Spinal cord (tissue), 10 donors: ENCODE measurements at places on chromosomes 3 and 15.

DNA sequence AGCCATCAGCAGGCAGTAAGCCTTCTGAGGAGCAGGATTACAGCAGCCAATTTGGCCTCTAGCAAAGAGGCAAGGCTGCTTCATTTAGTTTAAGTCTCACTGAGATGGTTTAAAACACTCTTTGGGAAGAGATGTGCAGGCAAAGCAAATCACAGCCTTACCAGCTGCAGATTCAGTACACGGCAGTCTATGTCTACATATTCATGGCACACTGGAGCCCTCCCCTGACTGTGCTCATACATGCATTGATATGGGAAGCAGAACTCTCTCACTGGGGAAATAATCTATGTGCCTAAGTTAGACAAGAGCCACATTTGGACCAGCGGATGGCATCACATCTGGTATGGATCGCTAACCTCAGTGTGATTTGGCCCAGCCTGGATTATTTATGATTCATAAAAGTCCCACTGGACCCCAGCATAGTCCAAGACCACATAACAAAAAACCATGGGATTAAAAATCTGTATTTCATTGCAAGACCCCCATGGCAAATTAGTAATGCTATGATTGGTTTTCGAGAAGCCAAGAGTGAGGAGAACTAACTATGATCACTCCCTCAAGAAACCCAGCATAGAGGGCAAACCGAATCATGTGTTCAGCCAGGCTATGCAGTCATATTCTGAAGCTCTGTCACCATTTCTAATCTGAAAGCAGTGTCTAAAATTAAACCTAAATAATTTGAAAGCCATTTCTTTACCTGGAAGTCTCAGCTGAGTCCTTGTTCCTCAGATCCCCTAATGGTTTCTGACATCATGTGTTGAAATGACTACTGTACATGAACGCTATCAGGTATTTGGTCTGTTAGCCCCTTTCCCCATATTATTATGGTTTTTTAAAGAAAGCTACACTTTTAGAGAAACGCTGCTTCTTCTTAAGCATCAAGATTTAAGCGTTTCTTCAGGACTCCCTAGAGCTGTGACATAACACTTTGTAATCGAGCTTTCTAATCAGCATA lies 1.2 kb downstream of the PRICKLE2 start:
- no peak for DNase-seq

- DNase-seq, result no peak
These were observed 497.2 kb downstream of the IGSF11 start for GRCh38 chr3:118537454-118537853.

- DNase-seq, result no peak
These were observed 8.3 kb downstream of the GPR156 start for GRCh38 chr3:120276767-120277166.

DNA sequence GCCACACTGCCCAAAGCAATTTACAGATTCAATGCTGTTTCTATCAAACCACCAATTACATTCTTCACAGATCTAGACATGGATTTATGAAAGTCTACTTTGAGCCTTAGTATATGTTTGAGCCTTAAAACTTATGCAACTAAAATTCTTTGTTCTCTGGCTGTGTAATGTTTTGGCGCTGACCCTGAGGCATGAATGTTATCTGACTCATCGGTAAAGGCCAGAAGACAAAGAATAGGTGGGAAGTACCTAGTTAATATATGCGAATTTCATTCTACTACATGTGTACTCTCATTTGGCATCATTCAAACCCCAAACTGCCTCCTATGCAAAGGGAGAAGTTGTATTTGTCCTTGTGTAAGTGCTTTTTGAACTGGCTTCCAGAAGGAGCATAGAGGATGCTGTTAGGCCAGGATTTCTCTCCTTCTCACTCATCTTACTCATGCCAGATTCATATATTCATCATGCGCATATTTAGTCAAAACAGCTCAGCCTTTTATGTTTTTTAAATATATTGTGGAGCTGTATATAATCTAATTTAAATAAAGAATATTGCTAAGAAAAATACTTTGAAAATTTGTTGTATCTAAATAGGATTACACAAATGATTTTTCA lies 204.2 kb downstream of the NFKBIZ start:
- DNase-seq, result no peak

DNA sequence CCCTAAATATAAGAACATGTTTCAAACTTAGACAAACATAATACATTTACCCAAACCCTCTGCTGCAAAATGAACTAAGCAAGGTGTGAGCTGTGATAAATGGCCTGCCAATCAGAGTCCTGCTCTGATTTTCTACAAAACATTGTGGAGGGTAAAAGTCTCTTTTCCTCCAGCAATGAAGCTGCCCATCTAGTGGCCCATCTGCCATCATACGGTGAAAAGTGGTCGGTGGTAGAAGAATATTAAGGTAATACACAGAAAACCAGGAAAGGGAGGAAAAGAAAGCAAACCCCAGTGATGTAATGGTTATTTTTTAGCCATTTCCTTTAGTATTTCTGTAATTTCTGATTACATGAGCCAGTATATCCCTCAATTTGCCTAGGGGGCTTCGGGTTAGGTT lies 838.1 kb downstream of the TBL1XR1 start:
- DNase-seq, result no peak

DNA sequence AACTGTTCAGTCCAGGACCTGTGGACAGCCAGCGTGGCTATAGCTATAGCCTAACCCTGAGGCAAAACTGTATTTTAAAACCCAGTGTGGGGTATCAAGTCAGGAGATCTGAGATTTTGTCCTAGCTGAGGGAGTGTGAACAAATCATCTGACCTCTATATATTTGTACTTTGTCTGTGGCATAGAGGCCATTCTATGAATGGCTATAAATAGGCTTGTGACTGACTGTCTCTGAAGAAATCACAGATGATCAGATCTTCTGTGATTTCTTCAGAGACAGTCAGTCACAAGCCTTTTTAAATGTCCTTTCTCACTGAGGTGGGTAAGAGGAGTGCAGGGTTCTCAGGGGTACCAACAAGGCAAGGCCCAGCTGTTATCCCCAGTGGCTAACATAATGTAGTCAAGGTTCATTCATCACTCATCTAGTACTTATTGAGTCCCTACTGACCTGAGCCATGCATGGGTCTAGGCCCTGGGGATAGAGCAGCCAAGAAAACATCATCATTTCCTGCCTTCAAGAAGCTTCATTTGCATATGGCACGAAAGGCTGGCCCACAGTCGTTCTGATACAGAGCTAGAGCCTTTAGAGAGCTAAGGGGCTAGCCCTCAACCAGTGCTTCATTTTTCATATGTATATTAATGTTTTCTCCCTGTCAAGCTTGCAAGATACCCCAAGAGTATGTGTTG lies 53.3 kb downstream of the TIPARP start:
- no peak for DNase-seq

GRCh38 chr3:105598042-105598796 lies 231.5 kb downstream of the ALCAM start:
- DNase-seq, result no peak

- no peak for DNase-seq
These were observed 5.6 kb downstream of the CLSTN2 start for GRCh38 chr3:139940622-139941021.

GRCh38 chr15:60839510-60840211 lies 360.7 kb upstream of the ICE2 start:
- DNase-seq, result no peak

- no peak for DNase-seq
These were observed 1.1 kb downstream of the FANCD2OS start for GRCh38 chr3:10106919-10107318.

GRCh38 chr15:50066202-50066601 lies 52.8 kb downstream of the ATP8B4 start:
- DNase-seq, result no peak

GRCh38 chr3:142596726-142597088 lies 514 bp downstream of the PLS1 start:
- DNase-seq, result no peak

- no peak for DNase-seq
These were observed 2.7 kb upstream of the NR2E3 start for GRCh38 chr15:71807691-71808091.

- no peak for DNase-seq
These were observed 137.7 kb downstream of the CHSY1 start for GRCh38 chr15:101114166-101114565.

- DNase-seq, result peak; percentile 65
These were observed 230.4 kb upstream of the CHRM5 start for GRCh38 chr15:33737687-33738601.

- no peak for DNase-seq
These were observed 23.3 kb upstream of the NFKBIZ start for GRCh38 chr3:101825904-101826445.

DNA sequence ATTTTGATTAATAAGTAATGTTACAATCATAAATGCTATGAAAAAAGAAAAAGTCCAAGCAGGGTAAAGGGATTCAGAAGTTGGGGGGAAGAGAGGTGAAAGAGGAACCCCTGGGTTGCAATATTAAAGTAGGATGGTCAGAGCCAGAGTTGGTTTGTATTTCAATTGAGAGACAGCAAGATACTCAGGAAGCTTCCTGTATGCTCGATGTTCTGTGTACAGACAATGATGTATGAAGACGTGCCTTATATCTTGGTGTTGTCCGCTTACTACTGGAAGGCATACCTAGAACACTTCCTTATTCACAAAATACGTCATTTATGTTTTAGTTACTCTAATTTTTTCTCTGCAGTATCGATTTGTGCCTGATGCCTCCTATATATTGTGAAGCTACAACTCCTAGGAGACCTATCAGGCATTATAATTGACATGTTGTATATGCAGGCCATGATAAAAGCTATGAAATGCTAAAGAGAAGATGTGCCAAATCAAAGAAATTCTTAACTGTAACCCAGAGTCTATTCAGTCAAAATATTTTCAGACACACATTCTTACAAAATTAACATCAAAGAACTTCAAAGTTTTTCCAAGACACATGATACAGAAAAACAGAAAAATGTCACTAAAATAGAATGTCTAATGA lies 87.5 kb downstream of the TBL1XR1 start:
- DNase-seq, result no peak

DNA sequence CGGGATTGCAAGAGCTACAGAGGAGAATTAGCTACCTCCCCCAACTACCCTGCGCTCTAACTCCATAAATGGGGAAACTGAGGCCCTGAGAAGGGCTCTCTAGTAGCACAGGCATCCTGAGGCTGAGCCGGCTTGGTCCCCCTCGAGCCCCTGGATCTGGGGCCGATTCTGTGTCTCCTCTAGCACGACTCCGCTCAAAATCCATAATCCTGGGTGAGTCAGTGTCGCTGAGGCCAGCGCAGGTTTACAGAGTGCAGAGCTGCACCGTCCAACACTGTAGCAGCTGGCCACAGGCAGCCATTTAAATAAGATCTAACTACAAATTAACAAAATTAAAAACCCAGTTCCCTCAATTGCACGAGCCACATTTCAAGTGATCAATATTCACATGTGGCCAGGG lies 10.8 kb downstream of the GATA2 start:
- DNase-seq, result no peak

DNA sequence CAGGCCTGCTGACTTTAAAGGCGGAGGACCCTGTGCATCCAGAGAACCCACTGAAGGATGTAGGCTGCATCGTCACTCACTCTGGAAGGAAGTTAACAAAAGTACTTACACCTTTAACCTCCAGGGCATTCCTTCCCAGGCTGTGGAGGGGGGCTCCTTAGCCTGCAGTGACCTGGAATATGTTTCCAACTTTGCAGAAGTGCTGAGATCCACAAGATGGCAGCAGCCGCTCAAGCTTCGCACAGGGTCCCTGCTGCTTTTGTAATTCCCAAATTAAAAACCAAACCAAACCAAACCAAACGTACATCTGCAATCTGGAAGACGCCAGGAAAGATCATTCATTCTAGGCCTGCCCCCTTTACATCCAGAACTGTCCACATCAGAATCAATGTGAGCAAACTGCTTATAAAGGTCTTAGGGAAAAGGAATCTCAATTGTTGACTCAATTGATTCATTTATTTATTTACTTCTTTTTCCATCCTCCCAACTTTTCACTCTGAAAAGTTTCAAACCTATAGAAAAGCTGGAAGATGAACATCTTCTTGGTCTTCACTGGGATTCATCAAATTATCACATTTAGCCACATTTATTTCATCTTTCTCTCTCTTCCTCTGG lies 70.5 kb upstream of the KLHL25 start:
- peak; percentile 61 for DNase-seq

DNA sequence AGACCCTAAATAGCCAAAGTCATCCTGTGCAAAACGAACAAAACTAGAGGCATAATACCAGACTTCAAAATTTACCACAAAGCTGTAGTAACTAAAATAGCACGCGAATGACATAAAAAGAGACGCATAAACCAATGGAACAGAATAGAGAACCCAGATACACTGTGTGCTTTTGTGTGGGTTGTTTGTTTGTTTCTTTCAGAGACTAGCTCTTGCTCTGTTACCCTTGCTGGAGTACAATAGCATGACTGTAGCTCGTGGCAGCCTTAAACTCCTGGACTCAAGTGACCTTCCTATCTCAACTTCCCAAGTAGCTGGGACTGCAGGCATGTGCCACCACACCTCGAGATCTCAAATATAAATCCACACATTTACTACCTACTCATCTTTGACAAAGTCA lies 1314.6 kb upstream of the GBE1 start:
- DNase-seq, result no peak

- no peak for DNase-seq
These were observed 23.0 kb downstream of the NOX5 start for GRCh38 chr15:69037482-69037881.

DNA sequence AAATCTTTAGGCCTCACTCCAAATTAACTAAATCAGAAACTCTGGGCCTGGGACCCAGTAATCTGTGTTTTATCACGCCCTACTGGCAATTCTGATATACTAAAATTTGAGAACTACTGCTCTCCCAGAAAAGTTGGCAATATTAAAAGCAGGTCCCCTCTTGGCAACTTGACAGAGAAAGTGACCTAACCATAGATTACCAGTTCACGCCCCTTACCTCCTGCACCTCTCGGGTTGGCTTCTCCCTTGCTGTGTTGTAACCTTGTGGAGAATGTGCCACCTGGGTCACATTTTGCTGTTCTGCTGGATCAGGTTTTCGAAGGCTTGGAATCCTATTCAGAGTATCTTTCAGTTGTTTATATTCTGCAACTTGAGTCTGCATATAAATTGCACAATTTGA lies 59.1 kb downstream of the GOLIM4 start:
- no peak for DNase-seq

- DNase-seq, result no peak
These were observed 821.6 kb downstream of the SQOR start for GRCh38 chr15:46456456-46456855.

GRCh38 chr3:192848371-192849233 lies 69.1 kb downstream of the MB21D2 start:
- DNase-seq, result no peak

DNA sequence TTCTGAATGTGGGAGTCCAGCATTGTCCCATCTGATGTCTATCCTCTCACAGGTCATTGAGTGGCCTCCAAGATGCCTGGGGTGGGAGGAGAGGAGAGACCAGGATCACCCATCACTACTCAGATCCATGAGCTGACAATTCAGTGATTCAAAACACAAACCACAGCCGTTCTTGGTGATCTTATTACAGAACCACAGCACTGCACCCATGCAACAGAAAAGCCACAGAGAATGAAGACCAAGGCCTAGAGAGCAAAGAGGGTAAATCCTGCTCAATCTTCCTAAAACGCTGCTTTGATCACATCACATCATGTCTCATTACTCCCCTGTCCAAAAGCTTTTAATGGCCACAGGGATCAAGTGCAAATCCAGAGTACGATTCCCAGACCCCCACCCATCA lies 23.5 kb downstream of the ANP32A start:
- no peak for DNase-seq
